Hypothalamus (tissue), 51 donors: ENCODE measurements at places on chromosomes 3 and 15.

DNA sequence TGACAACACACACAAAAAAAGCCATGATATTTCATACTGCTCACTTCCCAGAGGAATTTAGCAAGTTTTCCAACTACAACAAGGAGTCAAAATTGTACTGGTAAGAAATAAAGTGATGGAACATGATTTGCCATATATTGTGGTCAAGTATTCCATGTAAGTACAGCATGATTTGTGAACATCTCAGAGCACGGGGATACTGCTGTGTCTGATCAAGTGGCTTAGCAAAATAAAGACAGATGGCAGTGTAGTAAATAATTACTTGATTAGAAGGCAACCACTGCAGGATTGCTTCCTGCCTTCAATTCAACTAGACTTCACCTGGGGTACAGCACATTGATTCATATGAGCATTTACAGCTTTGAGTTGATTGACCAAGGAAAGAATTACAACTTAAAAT lies 51.6 kb upstream of the DUT start:
- no peak for DNase-seq

DNA sequence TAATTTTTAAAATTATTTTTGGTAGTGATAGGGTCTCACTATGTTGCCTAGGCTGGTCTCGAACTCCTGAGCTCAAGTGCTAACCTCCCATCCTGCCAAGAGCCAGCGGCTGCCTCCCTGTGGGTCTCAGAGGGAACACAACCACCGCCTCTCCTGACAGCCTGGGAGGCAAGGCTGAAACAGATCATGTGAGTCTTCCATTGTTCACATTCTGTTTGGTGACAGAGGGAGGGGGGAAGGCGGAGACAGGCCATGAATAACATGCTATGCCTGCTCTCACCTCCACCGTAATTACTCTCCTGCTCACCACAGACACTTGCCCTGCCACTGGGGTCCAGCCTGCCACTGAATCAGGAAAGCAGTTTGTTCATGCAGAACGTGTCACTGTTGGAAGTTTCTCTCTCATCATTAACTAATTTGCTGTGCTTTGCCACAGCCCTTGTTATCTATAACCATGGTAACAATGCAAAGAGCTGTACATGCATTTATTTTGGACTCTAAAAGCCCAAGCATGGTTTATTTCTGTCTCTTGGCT lies 78.4 kb upstream of the RASGRF1 start:
- DNase-seq = peak; percentile 26

GRCh38 chr3:146468671-146469149 lies 651 bp downstream of the PLSCR2 start:
- no peak for DNase-seq

- DNase-seq = no peak
Observed at GRCh38 chr15:50353251-50353974, 1.6 kb downstream of the GABPB1 start.

- DNase-seq = no peak
Observed at GRCh38 chr3:176513604-176514003, 683.7 kb downstream of the TBL1XR1 start.

DNA sequence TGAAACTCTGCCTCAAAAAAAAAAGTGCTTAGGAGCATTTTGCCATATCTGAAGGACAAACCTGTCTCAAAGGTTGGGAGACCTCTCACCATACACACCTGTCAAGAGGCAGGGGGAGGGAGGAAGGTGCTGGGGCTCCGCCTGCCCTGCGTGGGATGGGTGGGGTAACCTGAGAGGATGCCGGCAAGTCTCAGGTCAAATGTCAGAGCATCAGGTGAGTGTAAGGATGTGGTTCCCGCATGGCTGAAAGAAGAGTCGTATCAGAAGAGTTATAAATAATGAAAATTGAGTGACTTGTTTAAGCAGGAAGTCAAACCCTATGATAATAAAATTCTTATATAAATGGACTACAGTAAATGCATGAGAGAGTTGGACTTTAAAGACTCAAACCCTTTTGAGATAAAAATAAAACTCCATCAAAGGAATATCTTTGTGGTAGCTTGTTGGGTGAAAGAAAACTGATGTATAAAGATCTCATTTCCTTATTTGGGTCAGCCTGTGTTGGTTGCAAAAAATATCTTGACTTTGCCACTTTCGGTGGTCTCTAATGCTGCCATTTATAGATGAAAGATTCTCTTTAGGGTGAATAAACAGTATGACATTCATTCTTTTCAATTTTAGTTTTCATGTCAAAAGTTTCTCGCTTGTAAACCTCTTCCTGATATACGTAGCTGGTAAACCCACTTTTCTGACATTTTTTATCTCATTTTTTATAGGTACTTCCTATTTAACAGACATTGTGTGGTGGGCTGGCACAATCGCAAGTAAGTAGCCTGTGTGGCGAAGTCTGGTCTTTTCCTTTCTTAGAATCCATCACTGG lies 23.8 kb downstream of the NIPA1 start:
- no peak for DNase-seq

GRCh38 chr3:98766924-98767323 lies 3.8 kb downstream of the ST3GAL6 start:
- no peak for DNase-seq

- DNase-seq = no peak
Observed at GRCh38 chr15:42274702-42274989, 1.4 kb upstream of the TMEM87A start.

- no peak for DNase-seq
Observed at GRCh38 chr3:171057072-171057471, 30.6 kb upstream of the SLC2A2 start.

DNA sequence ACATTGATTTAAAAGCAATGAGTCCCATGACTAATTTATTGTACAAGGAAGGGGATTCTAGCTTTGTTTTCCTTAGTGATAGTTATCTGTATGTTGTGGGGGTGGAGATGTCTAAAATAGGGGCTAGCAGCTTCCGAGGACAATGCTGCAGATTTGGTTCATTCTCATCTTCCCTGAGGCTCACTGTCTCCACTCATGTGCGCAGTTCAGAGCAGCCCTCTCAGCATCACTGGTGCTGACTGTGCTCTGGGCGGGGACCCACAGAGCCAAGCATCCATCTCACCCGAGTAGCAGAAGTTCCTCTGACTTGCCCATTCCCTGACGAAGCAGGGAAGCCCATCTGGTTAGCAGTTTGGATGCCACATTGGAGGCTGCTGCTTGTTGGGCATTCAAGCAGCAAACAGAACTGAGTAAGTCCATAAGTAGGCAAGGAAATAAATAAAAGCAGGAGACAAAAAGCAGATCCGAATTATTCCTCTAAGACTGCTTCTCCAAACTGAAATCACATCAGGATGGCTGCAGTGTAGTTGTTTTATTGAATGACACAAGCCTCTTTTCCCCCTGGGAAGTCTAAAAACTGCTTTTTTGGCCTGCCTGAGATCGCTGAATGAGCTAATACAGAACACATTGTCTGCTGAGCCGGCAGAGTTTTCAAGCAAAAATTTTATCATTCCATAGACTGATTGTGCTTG lies 27.5 kb downstream of the RARB start:
- DNase-seq = no peak

DNA sequence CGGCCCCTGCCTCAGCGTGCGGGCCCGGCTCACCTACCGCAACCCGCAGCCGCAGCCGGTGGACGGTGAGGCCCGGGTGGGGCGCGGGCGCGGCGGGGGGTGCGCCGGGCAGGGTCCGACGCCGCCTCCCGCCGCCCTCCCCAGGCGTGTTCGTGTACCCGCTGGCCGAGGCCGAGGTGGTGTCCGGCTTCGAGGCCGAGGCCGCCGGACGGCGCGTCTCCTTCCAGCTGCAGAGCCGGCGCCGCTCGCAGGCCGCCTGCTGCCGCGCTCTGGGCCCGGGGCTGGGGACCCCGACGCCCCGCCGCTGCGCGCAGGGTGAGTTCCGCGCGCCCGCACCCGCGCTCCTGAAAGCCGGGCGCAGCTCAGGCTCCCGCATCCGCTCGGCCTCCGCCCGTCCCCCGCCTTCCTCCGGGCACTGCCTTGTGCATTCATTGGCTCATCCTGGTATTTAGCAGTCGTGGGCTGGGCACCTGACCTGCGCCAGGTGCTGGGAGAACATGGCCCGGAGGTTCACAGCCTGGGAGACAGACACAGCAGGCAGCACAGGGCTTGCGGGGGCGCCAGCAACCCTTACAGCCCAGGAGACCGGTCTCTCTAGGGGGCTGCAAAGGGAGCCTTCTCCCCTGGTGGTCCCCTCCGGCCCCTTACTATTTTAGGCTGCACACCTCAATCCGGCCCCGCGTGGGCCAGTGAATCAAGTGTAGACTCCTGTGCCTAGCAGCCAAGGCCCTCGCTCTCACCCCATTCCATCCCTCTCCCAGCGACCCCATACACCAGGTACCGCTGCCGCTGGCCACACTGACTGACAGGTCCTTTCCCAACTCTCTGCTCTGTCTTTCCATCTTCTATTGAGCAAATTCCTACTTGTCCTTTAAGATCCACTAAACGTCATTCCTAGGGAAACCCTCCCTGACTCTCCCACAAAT lies 1.5 kb downstream of the VWA5B2 start:
- DNase-seq = no peak

- DNase-seq = no peak
Observed at GRCh38 chr3:195856410-195857084, 44.8 kb upstream of the MUC4 start.

GRCh38 chr15:57690341-57690966 lies 16.1 kb upstream of the POLR2M start:
- DNase-seq = no peak

DNA sequence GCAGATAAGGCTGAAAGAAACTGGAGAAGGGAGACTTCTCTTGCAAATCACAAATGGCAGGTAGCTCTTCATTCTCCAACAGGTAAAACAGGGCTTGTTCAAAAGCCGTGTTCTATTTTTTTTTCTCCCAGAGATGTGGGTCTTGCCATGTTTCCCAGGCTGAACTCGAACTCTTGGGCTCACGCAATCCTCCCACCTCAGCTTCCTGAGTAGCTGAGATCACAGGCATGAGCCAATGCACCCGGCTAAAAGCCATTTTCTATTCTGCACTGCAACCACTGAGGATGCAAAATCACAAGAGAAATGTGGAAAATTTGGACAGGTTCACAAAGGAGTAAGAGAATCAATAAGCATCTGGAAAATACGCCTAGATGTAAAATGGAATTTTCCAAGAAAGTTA lies 19.5 kb downstream of the EIF4E3 start:
- no peak for DNase-seq

- no peak for DNase-seq
Observed at GRCh38 chr3:102179326-102180177, 255.3 kb upstream of the ZPLD1 start.

- DNase-seq = no peak
Observed at GRCh38 chr15:45386420-45386819, 8.1 kb upstream of the GATM start.

- DNase-seq = no peak
Observed at GRCh38 chr3:188316723-188317070, 162.7 kb downstream of the LPP start.

DNA sequence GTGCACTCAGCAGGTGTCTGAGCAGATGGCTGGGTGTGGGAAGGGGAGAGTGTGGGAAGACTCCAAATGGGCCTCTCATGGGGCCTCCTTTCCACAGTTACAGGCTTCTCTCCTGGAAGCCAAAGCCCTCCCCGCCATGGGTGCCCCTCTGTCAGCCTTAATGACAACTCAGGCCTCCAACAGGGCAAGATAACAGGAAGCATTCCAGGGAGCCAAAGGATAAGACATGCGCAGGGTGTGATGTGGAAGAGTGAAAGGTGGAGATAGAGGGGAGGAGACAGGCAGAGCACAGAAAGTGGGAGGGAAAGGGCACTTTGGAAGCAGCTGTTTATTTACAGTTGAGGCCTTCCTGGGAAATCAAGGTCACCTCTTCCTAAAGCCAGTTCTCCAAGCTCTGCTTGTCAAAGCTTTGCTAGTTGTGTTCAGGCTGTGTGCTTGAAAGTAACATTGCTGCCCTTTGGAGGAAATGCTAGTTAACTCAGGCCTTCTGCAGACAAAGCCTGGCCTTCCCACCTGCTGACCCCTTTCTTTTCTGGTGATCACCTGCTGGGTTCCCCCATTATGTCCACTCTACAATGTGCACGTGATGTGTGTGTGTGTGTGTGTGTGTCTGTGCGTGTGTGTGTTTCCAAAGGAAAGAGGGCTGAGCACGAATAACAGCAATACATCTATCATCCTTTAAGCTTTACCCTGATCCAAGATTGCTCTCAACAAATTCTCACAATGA lies 35.2 kb upstream of the SMAD3 start:
- DNase-seq = no peak

DNA sequence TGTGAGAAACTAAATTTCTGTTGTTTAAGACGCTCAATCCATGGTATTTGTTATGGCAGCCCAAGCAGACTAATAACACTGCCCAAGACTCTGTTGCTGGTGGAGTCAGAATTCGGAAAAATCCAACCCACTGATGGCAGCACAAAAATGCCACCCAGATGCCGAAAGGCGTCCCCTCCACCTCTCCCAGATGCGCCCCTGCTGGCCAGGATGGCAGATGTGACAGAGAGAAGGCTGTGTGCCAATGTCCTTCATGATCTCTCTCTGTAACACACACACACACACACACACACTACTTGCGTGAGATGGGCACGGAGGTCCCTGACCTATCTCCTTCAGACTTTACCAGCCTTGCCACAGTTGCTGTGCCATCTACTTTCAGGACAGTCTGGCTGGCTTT lies 10.9 kb upstream of the LYSMD4 start:
- no peak for DNase-seq

DNA sequence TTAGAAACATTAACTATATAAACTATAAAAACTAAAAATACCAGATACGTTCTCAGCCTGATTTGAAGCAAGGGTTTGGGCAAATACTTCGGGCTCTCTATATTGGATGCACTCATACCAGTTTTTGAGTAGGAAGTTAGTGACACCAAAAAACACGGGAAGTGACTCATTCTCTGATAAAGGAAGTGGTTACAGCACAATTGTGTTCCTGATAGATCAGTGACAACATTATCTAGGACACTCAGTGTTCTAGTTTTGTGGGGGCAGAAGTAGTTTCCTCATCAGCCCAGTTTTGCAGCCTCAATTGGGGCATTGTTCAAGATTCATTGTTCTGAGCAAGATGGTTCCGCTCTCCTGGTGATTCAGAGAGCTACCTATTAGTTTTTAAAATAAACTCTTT lies 469.6 kb upstream of the DPPA4 start:
- DNase-seq = no peak

- DNase-seq = no peak
Observed at GRCh38 chr3:141415953-141416352, 47.6 kb downstream of the ZBTB38 start.

GRCh38 chr3:98730338-98730737 lies 32.8 kb upstream of the ST3GAL6 start:
- DNase-seq = no peak
